Hematopoietic multipotent progenitor cell treated with erythropoietin and hydrocortisone succinate and interleukin-3 and kit ligand, for 8 days (in vitro differentiated cells): ENCODE measurements at places on chromosomes 11 and 22.

- DNase-seq: no peak
Measured at GRCh38 chr11:75097173-75097557, 489 bp upstream of the OR2AT4 start.

GRCh38 chr11:79264284-79264683 lies 176.5 kb downstream of the TENM4 start:
- no peak for DNase-seq

DNA sequence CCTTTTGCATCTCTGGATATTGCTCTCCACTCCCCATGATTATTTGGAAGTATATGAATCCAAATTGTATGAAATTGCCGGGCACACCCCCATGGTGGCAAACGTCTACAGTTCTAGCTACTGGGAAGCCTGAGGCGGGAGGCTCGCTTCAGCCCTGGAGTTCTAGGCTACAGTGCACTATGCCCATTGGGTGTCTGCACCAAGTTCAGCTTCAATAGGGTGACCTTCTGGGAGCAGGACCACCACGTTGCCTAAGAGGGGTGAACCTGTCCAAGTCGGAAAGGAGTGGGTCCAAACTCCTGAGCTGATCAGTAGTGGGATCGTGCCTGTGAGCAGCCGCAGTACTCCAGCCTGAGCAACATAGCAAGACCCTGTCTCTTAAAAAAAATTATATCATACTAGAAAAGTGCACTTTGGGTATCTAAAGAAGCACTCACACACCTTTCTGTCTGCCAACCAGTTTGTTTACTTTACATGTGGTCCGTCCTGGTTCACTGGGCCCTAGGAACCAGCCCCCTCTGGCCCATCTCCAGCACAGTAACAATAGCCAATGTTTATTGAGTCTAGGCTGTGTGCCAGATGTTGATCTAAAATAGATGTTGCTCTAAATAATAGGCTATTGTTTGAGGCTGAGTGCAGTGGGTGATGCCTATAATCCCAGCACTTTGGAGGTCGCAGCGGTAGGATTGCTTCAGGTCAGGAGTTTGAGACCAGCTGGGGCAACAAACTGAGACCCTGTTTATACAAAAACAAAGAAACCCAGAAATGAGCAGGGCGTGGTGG lies 16.4 kb upstream of the KAT5 start:
- no peak for DNase-seq

- DNase-seq: no peak
Measured at GRCh38 chr22:20175597-20175900, 24.7 kb upstream of the CCDC188 start.

GRCh38 chr11:64003807-64004589 lies 17.8 kb downstream of the OTUB1 start:
- no peak for DNase-seq

- no peak for DNase-seq
Measured at GRCh38 chr11:2434008-2434407, 10.3 kb downstream of the TRPM5 start.

DNA sequence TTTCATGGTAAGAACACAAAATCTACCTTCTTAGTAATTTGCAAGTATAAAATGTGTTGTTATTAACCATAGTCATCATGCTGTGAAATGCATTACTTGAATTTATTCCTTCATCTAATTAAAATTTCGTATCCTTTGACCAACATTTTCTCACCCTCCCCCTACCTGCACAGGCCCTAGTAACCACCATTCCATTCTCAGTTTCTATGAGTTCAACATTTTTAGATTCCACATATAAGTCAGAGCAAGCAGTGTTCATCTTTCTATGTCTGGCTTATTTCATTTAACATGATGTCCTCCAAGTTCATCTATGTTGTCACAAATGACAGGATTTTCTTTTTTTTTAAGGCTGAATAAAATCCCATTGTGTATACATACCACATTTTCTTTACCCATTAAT lies 43.5 kb upstream of the CCDC179 start:
- DNase-seq: no peak

GRCh38 chr11:69311767-69312385 lies 17.9 kb downstream of the MYEOV start:
- DNase-seq: no peak

- no peak for DNase-seq
Measured at GRCh38 chr11:46668480-46669085, 31.8 kb downstream of the ARHGAP1 start.

DNA sequence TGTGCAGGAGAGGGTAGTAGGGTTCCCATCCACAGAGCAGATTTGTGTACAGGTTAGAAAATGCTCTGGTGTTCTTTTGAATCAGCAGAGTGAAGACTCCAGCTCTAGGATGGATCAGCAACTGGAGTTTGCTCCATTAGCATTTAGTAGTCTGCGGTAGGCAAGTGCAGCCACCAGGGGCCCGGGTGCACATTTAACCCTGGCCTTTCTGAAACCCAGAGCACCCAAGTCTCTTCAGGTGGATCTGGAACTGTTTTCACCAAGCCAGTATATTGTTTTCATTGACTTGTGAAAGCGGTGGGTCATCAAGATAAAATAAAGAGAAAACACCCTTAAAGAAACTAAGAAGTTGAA lies 100.8 kb upstream of the CLPB start:
- DNase-seq: no peak

- DNase-seq: peak; percentile 72
Measured at GRCh38 chr11:131668500-131669400, 298.3 kb downstream of the NTM start.

DNA sequence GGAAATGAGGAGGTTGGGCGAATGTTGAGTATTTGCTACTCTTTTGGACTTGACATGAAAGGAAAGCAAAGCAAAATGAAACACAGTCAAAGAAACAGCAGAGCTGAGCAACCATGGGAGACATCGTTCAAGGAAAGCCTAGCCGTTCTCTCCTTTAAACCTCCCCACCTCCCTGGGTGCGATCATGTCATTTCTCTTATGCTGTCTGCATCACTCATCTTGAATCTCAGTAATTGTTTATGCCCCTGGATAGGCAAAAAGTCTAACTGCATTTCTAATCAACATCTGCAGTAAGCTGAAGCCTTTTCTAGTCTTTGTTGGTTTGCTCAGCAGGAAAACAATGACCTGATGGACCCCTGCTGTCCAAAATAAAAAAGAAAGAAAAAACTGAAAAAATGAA lies 107.0 kb downstream of the MSANTD4 start:
- DNase-seq: no peak

DNA sequence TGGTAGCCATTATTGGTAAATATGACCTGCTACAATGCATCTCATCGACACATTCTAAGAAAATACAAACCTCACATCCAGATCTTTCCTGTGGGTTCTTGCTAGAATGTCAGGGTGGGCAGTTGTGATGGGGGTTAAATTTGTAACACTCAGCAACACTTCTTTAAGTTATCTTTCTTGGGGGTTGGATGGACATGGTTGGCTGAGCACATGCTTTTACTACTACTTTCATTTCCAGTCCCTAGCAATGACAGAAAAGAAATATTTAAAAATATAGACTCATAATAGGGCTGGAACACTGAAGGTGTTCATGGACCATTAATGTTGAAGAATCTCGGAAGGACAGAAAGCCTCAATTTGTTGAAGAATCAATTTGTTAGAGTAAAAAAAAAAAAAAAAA lies 57.6 kb downstream of the APOL3 start:
- DNase-seq: no peak

DNA sequence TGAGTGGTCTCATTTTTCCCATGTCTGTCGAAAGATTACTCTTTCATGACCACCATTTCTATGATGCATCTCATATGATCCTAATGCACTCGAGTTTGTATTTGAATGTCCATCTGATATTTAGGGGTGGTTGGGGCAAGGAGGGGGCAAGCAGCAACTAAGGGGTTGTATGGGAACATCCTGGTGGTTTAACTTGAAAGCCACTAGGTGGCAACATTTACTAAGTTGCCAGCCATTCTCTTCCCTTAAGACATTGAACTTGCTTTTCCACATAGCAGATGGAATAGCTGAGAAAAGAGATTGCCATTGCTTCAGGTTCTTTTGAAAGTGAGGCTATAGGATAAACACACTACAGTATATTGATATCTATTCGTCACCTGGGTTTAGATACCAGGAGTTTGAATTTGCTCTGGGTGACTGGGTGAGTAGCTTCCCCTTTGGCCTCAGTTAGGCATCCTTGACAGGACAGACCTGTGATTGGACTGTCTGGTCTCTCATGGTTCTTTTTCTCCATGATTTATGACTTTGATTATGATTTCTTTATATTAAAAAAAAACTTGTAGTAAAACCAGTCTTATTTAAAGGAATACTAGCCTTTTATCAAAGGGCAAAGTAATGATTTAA lies 32.4 kb downstream of the NF2 start:
- DNase-seq: peak; percentile 78

DNA sequence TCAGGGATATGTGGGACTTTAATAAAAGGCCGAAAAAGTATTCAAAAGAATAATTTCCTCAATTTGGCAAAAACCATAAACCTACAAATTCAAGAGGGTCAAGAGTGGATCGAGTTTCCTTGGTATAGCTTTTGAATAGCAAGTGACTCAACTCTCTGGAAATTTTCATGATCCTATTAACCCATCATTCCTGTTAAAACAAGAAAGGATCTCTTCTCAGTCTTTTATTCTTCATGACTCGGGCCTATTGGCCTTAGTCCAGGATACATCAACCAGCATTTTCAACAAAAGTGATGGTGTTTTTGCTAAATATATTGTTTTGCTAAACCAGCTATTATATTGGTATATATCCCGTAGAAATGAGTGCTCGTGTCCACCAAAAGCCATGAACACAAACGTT lies 110.3 kb downstream of the ATXN10 start:
- DNase-seq: no peak

DNA sequence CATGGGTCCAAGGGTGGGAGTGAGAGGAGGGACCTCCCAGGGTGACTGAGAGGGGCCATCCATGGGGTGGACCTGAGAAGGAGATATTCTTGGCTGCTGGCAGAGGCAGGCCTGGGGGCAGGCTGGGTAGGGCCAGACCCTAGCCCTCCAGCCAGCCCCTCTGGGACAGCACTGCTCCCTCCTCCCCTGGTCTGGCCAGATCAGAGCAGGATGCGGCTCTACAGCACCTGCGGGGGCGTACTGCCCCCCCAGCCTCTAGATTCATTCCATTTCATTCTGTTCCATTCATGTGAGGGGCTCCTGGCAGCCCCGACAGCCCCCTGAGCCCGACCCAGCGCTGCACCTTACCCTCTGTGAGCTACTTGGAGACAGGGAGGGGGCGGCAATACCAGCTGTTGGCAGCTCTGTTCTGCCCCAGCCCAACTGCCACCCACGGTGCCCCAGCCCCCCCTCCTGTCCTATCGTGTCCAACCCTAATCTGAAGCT lies 34.3 kb upstream of the MYRF start:
- DNase-seq: no peak

DNA sequence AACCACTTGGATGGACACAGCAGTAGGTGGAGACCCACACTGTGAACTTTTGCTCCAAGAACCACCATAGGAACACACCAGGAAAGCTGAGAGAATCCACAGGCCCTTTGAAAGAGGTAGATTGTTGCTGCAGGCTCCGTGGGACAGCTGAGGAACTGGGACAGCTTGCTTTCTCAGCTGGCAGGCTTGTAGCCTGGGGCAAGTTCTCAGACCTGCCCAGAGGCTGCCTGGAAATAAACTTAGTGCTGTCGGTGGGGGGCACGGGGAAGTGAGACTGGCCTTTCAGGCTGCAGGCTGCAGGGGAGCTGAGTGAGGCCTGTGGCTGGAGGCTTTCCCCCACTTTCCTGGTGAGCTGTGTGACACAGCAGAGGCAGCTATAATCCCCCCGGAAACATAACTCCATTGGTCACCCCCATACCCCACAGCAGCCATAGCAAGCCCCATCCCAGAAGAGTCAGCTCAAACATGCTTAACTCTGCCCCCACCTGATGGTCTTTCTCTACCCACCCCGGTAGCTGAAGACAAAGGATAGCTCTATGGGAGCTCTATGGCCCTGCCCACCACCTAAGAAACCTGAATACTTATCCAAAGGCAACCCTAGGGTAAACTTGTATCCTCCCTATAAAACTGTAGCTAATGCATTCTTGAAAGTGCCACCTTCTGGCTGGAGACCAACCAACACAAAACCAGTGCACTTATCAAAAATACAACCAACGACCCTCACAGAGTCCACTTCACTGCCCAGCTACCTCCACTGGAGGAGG lies 21.4 kb upstream of the ACRV1 start:
- DNase-seq: no peak

DNA sequence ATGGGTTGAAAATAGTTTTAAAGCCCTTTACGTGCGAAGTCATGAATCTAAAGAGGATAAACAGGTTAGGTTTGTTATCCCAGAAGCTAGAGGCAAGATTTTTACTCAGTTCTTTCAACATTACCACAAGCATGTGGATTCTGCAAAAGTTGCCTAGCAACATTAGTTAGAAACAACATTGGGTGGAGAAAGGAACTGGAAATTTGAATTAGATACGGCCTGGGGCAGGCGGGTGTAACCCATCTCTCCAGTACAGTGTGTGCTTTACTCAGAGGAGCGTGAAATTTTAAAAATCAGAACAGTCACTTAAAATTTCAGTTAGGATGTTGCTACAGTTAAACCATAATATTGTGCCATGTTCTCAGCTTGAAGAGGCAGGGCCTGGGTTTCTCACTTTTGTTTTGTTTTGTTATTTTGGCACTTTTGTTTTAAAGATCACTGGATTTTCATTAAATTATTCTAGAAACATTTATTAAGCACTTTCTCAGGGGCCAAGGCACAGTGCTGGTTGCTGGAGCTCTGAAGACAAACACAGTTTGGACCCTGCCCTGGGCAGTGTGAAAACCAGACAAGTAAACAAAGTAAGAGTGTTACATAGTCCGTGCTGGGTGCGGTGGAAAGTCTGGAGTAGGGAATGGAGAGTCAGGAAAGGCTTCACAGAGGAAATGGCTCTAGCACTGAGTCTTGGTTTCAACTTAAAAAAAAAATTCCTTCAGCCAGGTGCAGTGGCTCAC lies 4.4 kb upstream of the WEE1 start:
- peak; percentile 57 for DNase-seq

GRCh38 chr11:31643857-31644256 lies 134.3 kb downstream of the ELP4 start:
- DNase-seq: no peak

DNA sequence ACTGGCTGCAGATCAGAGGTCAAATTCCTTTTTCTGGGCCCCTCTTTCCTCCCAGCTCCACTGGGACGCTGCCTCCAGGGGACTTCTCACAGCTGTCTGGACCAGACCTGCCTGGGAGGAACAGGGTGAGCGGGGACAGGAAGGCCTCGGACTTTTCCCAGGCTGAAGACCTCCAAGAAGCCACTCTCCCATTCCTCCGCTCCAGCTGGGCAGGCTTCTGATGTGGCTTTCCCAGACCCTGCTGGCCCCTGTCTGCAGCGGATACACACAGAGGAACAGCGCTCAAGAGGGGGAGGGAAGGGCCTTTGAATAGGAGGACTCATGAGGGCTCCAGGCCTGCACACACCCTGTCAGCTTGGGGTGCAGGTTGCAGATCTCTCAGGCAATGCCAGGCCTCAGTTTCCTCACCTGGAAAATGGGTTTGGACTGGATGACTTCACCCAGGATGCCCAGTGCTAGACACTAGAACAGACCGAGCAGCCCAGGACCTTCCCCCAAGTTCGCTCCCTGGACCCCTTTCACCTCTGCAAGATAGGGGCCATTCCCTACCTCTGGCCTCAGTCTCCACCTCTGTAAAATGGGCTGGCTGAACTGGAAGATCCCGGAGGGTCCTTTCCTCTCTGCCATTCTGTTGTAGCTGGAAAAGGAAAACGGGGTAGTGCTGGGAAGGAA lies 36.6 kb downstream of the MB start:
- no peak for DNase-seq

- no peak for DNase-seq
Measured at GRCh38 chr11:125083312-125084056, 20.4 kb downstream of the SLC37A2 start.

GRCh38 chr11:1233351-1234053 lies 10.6 kb downstream of the MUC5B start:
- no peak for DNase-seq
